ENCODE measurements at places on chromosomes 2 and 18.
A peak's percentile ranks its signal among the peaks of the same experiment; 100 is the strongest.

GRCh38 chr18:25423267-25423666, 71.3 kb upstream of the ZNF521 start:
- DNase-seq: no peak

- no peak for DNase-seq
Observed at GRCh38 chr2:207484444-207485391, 45.0 kb upstream of the CREB1 start.

DNA sequence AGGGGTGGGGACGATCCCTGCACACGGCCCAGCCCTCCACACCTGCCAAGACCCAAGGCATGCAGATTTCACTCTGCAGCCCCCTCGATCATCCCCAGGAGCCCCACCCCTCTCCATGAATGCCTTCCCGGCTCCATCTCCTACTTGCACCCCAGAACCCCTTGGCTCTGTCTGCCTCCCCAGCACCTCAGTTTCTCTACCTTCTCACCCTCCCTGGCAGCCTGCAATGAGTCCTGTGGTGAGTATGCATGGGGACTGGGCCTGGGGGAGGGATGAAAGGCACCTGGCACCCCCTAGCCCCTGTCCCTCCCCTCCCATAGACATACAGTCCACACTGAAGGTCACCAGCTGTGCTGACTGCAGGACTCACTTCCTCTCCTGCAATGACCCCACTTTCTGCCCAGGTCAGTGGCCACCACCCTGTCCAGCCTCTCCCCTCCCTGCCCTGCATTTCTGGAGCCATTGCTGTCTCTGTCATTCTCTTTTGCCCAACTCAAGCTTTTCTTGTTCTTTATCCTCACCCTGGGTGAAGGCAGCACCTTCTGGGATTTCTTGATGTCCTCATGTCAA, 1.0 kb downstream of the TEX51 start:
- DNase-seq: no peak

DNA sequence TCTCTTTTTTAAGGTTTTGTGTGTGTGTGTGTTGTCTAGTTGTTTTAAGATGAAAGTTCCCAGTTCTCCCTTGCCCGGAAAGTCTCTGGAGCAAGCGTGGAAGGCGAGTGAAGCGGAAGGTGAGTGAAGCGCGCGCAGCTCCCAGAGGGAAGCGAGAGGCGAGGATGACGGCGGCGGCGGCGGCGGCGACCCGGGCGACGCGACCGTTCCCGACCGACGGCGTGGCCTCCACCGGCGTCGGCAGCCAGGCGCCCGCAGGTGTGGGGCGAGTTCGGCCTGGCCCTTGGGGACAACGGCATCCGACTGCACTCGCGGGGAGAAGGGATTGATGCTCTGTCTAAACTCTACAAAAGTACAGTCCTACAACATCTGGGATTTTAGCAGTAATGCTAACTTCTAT, 321.9 kb downstream of the CELF4 start:
- DNase-seq: no peak

- no peak for DNase-seq
Observed at GRCh38 chr2:65456886-65457285, 24.5 kb upstream of the SPRED2 start.

- DNase-seq: peak; percentile 48
Observed at GRCh38 chr2:219252570-219252899, 508 bp upstream of the TUBA4B start.

GRCh38 chr18:30211112-30211511, 831.4 kb downstream of the DSC3 start:
- no peak for DNase-seq

GRCh38 chr18:12053289-12053688, 40.4 kb upstream of the ANKRD62 start:
- DNase-seq: no peak

DNA sequence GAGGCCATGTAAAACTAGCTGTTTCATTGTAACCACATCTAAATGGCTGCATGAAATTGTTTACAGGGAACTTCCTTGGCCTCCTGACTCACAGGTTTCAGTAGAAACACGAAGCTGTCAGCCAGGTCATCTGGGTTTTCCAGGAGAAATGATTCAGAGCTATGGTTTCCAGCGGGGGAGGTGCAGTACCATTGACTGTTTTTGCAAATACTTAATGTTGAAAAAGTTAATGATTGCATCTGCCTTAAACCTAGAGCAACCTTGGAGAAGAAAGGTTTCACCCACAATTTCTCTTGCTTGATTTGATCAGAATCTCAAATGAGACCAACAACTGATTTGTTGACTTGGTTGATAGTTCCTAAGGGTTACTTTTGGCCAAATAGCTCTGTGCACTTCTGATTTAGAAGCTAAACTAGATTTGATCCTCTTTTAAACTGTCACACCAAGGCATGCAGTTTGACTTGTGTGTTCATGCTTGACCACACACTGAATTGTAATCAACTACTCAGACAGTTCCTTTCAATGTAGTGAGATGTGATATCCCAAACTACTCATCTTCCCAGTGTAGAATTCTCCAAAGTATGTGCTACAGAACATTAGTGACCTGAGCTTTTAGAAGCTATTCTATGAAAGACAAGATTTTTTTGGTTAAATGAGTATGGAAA, 193.5 kb upstream of the CHST9 start:
- DNase-seq: no peak

GRCh38 chr2:115739574-115739973, 1297.1 kb downstream of the DPP10 start:
- DNase-seq: no peak

DNA sequence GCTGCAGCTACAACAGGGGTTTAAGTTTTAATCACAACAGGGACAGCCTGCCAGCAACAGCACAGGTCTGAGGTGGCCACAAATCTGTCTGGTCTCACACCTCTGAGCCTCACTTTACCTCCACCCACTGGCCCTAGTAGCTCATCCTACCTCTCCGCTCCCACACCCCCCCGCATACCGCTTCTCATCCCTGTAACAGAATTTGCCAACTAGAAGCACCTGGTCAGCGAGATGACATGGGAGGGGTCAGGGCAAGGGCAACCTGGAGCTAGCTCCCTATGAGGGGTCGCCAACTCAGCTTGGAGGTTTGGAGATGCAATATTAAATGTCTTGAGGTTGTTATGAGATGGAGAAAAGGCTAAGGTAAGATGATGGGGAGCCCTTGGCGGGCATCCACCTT, 7.5 kb downstream of the CATIP start:
- DNase-seq: no peak
